ENCODE measurements at places on chromosomes 11 and 22. TPM values are rescaled to one million over a fixed set of nuclear protein-coding genes. Genes with fewer than 3 reads are reported as not detected.
A peak's percentile ranks its signal among the peaks of the same experiment; 100 is the strongest.

DNA sequence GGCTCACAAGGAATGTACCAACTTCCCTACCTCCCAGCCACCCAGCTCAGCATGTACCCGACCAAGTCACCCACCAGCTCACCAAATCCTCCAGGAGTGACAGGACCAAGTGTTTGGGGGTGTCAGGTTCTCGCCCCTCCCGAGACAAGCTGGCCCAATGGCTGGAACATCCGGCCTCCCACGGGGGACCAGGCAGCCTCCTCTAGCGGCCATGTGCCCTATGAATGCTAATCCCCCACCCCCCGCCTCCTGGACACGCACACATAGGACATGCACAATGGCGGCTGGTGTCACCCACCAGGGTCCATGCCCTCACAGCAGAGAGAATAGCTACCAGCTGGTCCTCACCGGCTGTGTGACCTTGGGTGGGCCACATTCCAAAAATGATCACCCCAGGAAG is 151.0 kb downstream of the MN1 start:
- no peak for DNase-seq

GRCh38 chr11:118621071-118621783 is 13.8 kb downstream of the PHLDB1 start:
- DNase-seq = peak; percentile 77

DNA sequence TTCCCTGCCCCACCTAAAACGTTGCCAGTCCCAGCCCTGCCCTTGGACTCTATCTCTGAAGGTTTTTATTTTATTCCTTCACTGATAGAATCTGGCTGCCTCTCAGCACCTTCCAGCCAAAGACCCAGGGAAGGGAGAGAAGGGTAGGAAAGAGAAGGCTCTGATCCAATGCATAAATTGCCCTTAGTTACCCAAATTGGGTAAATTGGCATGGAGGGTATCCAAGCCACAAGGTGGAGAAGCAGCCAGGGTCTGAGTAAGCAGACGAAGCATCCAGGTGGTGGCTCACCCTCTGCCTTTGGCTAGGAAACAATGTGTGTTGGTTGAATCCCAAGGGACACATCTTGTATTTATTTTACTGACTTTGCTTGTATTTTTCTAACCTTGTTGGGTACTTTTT is 89.0 kb downstream of the FEZ1 start:
- no peak for DNase-seq

DNA sequence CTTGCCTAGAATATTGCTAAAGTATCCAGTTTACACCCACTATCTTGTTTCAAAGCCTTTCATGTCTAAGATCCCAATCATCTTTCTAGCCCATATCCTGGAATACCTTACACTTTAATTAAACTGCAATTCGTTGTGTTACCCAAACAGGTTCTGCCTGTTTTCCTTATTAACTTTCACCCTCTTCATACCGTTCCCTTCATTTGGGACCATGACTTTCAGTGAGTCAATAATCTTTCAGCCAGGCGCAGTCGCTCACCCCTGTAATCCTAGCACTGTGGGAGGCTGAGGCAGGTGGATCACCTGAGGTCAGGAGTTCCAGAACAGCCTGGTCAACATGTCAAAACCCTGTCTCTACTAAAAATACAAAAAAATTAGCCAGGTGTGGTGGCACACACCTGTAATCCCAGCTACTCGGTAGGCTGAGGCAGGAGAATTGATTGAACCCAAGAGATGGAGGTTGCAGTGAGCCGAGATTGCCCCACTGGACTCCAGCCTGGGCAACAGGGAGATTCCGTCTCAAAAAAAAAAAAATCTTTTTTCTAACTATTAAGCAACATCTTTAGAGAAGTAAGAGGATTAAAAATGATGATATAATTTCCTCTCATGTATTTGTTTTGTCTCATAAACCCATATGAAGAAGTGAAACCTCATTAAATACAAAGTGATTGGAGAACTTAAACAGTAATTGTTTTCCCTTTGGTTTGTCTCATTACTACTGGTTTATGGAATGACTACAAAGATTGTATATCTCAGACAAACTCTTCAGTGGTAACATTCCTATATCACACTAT is 20.7 kb downstream of the DMC1 start:
- DNase-seq = no peak

DNA sequence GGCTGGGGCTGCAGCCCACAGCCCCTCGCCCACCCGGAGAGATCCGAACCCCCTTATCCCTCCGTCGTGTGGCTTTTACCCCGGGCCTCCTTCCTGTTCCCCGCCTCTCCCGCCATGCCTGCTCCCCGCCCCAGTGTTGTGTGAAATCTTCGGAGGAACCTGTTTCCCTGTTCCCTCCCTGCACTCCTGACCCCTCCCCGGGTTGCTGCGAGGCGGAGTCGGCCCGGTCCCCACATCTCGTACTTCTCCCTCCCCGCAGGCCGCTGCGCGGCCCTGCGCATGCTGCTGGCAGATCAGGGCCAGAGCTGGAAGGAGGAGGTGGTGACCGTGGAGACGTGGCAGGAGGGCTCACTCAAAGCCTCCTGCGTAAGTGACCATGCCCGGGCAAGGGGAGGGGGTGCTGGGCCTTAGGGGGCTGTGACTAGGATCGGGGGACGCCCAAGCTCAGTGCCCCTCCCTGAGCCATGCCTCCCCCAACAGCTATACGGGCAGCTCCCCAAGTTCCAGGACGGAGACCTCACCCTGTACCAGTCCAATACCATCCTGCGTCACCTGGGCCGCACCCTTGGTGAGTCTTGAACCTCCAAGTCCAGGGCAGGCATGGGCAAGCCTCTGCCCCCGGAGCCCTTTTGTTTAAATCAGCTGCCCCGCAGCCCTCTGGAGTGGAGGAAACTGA is 731 bp downstream of the GSTP1 start:
- DNase-seq = no peak

GRCh38 chr22:35846804-35847203 is 129.1 kb downstream of the APOL5 start:
- no peak for DNase-seq

GRCh38 chr11:115065314-115065713 is 387.0 kb downstream of the NXPE2 start:
- no peak for DNase-seq

DNA sequence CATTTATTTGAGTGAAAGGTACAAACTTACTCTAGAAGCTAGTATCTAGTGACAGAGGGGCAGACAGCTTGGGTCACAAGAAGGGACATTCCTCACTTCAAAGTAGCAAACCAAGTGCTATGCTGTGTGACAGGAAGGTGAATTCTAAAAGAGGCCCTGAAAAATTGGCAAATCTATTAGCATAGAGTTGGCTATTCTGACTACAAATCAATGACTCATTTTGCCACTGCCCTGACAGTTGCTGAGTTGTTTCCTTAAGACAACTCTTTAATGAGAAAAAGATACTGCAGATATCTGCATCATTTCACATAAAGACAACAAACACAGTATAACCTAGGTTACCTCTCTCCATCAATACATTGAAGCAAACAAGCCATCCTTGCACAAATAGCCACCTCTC is 524.0 kb upstream of the LRRC4C start:
- DNase-seq = no peak

- DNase-seq = no peak
Measured at GRCh38 chr11:125468852-125469251, 27.2 kb downstream of the FEZ1 start.

DNA sequence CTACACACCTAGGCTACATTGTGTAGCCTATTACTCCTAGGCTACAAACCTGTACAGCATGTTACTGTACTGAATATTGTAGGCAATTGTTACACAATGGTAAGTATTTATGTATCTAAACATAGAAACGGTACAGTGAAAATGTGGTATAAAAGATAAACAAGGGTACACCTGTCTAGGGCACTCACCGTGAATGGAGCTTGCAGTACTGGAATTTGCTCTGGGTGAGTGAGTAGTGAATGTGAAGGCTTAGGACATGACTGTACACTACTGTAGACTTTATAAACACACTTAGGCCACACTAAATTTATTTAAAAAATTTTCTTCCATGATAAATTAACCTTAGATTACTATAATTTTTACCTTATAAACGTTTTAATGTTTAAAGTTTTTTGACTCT is 171.7 kb upstream of the NCAM1 start:
- DNase-seq = no peak

DNA sequence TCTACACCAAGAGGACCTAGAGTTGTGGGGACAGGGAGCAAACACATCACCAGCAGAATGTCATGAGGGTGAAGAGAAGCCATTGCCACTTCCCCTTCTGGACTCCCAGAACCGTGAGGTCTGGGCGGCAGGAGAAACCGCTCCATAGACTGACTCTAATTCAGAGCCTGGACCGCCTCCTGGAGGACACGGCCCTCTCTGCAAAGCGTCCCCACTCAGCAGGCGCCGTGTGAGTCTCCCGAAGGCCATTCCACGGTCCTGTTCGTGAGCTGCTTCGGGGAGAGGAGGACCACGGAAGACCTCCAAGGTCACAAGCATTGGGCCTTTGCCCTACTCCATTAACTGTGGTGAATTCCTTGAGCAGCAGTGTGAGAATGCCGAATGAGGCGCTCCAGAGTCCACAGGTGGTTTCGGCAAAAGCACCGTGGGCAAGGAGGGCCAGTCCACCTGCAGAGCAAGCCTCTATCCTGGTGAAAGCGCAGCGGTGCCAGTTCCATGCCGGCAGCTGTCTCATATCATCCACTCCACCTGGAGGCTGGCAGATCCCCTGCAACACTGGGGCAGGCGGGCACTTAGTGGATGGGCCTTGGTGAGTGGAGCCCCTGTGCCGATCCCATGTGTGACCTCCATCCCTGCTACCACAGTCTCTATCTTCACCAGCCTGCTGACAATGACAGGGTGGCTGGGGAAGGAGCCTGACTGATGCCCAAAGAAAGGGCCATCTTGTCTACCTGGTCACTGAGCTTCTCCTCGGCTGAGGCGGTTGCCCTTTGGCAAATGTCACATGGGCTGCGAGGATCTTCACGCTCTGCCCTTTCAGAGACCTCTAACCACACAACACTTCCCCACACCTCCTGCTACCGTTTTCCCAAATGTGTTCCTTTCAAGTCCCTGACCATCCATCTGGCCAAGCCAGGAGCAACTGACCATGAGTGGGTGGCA is 7.5 kb downstream of the C11orf21 start:
- no peak for DNase-seq

DNA sequence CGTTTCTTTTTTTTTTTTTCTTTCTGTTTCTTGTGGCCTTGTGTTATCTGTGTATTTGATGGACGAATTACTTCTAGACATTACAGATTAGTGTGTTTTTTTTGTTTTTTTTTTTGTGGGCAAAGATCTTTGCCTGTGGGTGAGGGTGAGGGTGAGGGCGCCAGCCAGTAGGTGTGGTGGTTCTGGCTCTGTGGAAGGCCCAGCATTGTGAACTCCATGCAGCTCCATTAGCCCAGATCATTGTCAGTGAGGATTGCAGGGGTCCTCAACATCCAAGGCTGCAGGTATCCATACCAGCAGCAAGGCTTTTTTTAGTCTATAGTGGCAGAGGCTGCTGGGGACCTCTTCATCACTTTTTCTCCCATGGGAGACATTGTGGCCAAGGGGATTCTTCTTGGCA is 13.7 kb downstream of the BIRC2 start:
- no peak for DNase-seq

DNA sequence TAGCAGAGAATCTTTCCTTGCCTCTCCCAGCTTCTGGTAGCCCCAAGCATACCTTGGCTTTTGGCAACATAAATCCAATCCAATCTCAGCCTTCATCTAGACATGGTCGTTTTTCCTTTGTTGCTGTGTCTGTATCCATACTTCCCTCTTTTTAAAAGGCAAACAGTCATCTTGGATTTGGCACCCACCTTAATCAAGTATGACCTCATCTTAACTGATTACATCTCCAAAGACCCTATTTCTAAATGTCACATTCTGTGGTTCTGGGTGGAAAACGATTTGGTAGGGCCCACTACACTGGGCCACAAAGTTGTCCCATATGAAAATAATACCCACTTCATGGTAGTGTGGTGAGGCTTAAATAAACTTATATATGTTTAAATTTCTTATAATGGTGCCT is 852 bp downstream of the BUD13 start:
- no peak for DNase-seq

- DNase-seq = no peak
Measured at GRCh38 chr22:23002612-23003180, 67.6 kb upstream of the GNAZ start.

DNA sequence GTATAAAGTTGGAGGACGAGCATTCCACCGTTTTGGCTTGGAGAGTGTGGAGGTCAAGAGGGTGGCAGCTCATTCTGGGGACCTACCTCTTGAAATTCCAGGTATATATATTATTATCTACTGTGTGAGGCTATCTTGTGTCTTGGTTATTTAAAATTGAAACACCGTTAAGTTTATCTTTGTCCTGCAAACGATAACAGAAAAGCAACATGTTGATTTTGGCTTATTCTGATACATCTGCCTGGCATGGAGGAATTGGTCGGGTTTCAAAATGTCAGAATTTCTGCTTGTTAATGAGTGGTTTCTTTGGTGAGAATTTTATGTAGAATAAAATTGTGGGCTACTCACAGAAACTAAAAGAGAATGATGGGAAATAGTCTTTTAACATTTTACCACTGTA is 54.4 kb downstream of the SVIP start:
- DNase-seq = no peak

GRCh38 chr22:39229688-39230260 is 15.0 kb downstream of the PDGFB start:
- no peak for DNase-seq

- no peak for DNase-seq
Measured at GRCh38 chr22:48039326-48039725, 1276.9 kb downstream of the TBC1D22A start.

DNA sequence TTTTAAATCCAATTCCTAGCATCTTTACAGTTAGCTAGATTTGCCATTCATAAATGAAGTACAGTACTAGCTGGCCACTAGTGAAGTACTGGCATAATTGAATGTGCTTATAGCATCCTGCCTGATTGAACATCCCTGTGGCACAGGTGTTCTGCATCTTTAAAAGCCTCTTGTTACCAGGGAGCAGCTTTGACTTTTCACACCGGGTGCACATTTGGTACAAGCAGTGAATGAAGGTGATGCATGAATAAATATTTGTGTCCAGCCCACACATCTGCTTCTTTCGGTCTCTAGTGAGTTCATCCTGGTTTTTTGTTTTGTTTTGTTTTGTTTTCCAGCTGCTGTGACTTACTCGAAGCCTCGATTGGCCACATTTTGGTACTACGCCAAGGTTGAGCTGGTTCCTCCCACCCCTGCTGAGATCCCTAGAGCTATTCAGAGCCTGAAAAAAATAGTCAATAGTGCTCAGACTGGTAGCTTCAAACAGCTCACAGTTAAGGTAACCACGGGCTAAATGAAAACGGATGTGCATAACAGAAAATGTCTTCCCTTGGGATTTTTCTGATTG is 5.3 kb downstream of the ATP5MG start:
- DNase-seq = no peak

GRCh38 chr11:23564370-23564769 is 704.1 kb upstream of the CCDC179 start:
- DNase-seq = no peak

- no peak for DNase-seq
Measured at GRCh38 chr11:86914865-86915519, 40.2 kb downstream of the FZD4 start.

Gene GLB1L2
- total RNA-seq = 8.9 TPM

Gene C11orf87
- total RNA-seq = not detected

Gene WT1
- 0.25 TPM for total RNA-seq

Gene OR5AN1
- not detected for total RNA-seq

Gene MS4A12
- not detected for total RNA-seq

Gene PLA2G6
- 6.8 TPM for total RNA-seq

Gene OR51B5
- 0.35 TPM for total RNA-seq
